ENCODE measurements at places on chromosomes 3 and 15. TPM values are rescaled to one million over a fixed set of nuclear protein-coding genes. Genes with fewer than 3 reads are reported as not detected.

DNA sequence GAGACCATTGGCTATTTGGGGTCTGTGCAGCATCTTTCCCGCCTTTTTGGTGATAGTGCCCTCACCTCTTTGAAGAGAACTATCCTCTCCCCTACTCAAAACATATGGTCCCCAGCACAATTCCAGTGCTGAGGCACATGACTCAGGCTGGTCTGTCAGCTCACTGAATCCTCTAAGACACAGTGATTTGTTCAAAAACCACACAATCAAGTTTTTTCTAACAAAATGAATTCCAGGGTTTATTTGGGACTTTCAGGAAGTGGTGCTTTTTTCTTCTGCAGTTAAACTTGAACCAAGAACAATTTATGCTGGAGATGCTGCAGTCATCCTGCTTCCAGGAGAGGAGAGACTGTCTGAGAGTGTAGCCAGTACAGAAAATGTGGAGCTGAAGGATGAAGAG is 142.5 kb upstream of the LMCD1 start:
- no peak for DNase-seq

GRCh38 chr15:56244811-56245576 is 1.3 kb upstream of the RFX7 start:
- no peak for DNase-seq

- no peak for DNase-seq
These were observed 15.7 kb downstream of the GABRB3 start for GRCh38 chr15:26757141-26757540.

- no peak for DNase-seq
These were observed 28.2 kb upstream of the XIRP1 start for GRCh38 chr3:39220407-39221140.

Gene KLHL40
- total RNA-seq, result 241 TPM

Gene CSPG4
- total RNA-seq, result 15.8 TPM

Data from psoas muscle (tissue), 8 donors.